ENCODE measurements at places on chromosomes 4 and X.
A peak's percentile ranks its signal among the peaks of the same experiment; 100 is the strongest.

DNA sequence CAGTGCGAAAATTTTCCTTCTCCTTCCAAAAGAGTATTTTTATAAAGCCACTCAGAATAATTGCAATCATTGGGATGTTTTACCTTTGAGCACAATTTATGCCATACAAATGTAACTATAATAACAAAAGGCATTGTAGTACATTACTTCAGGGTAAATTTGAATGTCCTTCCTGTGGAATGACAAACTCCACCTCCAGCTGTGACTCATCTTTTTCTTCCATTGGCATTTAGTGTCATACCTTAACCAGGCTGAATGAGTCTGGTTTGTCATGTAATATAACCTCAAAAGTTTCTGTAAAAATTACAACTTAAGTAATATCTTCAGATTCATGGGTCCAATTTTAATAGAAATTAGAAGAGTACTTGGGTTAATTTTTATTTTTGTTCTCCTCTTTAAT is 93.3 kb downstream of the TMEM47 start:
- no peak for DNase-seq

- DNase-seq: no peak
Observed at GRCh38 chrX:139052461-139052860, 340.9 kb upstream of the FGF13 start.

GRCh38 chr4:15610855-15611254 is 44.3 kb downstream of the FBXL5 start:
- DNase-seq: no peak

DNA sequence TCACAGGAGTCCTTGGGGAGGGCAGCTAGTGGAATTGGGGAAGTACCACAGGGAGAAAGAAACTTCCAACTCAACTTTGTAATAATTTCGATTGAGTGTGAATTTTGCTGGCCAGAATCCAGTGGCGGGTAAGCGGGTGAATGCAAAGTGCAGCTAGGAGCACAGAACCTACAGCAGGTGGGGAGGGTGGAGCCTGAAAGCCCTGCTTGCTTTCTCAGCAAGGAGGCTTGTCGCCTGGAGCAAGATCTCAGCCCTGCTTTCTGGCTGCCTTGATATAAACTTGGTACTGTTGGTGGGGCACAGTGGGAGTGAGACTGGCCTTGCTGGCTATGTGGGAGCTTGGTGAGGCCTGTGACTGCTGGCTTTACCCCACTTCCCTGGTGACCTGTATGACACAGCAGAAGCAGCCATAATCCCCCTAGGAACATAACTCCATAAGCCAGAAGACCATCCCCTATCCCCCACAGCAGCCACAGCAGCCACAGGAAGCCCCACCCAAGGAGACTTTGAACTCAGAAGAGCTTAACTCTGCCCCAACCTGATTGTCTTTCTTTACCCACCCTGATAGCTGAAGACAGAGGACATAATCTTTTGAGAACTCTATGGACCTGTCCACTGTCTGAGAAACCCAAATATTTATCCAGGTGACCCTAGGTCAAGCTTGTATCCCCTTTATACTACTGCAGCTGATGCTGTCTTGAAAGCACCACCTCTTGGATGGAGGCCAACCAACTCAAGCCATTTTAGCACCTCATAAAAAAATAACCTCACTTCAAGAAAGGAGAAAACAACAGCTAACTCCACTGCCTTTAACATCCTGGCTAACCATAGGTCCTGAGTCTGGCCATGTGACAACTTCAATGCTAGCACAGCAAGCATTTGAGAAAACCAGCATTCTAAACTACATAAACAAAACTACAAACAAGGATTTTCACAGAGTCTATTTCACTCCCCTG is 87.2 kb upstream of the PDE5A start:
- no peak for DNase-seq

DNA sequence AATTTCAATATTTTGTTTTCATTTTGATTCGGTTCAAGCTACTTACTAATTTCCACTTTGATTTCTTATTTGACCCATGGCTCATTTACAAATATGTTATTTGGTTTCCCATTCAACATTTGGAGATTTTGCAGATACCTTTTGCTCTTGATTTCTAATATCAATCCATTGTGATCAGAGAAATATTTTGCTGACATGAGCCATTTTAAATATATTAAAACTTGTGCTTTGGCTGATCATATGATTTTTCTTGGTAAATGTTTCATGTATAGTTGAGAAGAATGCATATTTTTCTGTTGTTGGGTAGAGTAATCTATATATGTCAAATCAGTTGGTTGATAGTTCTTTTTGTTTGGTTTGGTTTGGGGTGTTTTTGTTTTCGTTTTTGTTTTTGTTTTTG is 95.0 kb downstream of the GASK1B start:
- no peak for DNase-seq

DNA sequence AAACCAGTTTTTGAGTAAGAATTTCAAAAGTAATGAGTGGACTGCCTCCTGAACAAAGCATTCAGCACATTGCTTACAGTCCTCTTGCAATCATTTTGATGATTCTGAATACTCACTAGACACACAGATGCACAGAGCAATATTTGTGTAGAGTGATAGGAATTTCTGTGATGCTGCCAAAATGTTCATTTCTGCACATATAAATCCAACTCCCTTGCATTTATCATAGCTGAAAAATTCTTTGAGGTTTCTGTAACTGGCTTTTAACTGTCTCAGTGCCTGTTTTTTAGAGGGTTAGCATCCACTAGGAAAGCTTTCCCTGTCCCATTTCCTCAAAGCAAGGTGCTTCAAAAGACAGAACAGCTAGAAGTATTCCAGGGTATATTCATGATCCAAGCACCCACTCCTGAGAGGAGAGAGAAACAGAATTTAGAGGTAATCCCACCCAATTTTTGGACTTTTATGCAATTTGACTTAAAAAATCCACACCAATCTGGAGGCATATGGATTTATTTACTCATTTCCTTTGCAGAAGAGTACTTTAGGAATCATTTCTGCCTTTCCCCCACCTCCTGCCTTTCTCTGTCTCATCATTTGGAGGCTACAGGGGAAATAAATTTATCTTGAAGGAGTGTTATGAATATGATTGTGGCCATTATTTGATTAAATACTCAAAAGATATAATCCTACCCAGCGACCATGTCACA is 234.5 kb upstream of the SLIT2 start:
- DNase-seq: no peak

DNA sequence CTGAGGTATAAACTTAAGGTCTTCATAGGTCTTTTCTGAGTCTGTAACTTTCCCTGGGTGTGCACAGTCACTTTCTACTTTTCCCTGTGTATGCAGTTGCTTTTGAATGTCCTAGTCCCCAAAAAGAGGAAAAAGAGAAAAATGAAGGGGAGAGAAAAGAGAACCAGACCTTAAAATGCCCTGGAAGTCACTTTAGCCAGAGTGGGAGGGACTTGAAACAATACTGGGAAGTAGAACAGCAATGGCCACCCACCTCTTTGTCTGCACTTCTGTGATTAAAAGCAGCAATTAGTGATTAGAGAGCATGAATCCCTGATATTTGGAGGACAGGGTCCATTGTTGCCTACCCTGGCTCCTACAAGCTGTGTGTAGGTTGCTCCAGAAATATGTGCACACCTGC is 36.1 kb downstream of the ZCCHC13 start:
- no peak for DNase-seq

GRCh38 chr4:154958621-154959358 is 177.7 kb downstream of the RBM46 start:
- DNase-seq: no peak

DNA sequence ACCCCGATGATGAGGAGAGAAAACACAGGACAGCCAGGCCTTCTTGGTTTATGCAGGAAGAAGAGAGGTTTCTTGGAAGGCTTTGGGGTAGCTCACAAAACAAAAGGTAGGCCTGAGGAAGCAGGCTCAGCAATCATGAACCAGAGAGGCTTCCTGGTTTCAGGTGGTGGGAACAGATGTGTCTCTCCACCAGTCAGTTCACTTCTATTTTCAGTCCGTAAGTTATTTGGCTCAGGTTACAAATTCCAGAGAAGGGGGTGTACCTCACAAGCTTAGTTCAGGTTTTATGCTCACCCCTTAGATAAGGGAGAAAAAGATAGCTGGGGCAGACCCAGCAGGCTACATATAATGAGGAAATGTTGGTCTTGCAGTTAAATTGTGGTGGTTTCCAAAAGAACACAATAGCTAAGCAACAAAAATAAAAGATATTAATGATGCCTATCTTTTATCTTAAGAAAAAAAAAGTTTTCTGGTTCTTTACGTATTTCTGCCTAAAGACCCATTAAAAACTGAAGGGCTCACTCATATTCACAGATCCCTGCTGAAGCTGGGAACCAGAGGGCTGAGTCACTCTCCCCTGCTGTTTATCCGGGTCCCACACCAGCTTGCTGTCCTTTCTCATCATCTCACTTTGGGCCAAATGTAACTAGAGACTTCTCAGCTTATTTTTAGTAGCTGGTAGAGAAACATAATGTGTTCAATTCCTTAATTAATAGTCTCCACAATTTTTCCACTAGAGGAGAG is 177.0 kb downstream of the CAMK2D start:
- DNase-seq: peak; percentile 79

GRCh38 chrX:17826609-17827496 is 34.2 kb downstream of the RAI2 start:
- no peak for DNase-seq

DNA sequence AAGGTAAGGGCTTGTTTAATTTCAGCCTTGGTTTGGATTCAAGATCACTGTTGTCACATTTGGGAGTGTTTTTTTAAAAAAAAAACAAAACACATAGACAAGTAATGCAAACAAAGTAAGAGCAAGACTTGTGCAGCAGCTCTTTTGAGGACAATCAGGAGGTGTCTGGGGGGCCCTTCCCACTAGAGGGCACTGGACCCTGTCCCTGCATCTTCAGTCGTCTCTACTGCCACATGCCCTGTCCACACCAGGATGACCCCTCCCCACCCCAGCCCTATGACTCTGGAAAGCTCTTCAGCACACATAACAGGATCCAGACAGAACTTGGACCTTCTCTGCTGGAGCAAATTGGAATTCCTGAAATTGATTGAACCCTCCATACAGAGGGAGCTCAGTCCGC is 71.0 kb downstream of the USP46 start:
- DNase-seq: peak; percentile 28

DNA sequence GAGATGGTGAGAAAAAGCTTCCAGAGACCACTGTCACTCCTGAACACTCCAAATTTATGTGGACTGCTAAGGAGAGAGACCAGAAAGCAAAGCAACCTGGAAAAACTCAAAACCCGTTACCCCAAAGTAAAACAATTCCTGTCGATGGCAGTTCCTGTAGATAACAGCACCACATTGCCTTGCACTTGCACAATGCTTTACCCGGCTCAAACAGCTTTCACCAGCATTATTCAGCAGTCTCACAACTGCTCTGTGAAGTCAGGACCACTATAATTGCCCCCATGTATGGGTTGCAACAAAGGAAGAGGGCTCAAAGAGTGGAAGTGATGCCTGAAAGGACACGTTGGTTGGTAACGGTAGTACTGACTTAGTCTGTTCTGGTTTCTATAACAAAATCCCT is 234.8 kb downstream of the BCOR start:
- no peak for DNase-seq

- no peak for DNase-seq
Observed at GRCh38 chr4:154024097-154024694, 235.3 kb upstream of the SFRP2 start.

DNA sequence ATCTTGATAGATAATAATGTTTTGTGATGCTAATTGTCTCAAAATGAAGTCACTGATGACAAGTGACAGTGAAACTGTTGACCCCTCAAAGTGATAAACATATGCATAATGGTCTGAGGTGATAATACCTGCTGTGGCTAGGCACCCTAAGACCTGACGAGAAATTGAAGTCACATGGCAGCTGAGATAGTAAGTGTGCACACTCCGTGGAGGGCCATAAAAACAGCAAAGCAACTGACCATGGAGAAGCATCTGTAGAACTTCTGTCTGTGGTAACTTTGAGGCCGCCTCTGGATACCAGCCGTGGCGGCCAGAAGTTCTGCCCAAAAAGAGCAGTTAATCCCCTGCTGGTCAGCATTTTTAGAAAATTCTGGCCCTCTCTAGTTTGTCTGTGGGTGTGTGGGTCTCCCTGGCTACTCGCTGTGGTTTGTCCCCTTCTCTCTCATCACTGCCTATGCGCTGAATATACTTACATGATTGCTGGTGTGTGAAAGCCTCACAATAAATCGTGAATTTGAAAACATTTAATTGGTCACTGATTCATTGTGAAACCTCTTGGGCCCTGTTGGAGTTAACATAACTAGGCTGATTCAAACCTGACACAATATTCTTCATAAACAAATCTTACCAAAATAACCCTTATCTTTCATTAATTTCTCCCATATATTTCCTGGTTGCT is 50.6 kb downstream of the CCDC149 start:
- no peak for DNase-seq

DNA sequence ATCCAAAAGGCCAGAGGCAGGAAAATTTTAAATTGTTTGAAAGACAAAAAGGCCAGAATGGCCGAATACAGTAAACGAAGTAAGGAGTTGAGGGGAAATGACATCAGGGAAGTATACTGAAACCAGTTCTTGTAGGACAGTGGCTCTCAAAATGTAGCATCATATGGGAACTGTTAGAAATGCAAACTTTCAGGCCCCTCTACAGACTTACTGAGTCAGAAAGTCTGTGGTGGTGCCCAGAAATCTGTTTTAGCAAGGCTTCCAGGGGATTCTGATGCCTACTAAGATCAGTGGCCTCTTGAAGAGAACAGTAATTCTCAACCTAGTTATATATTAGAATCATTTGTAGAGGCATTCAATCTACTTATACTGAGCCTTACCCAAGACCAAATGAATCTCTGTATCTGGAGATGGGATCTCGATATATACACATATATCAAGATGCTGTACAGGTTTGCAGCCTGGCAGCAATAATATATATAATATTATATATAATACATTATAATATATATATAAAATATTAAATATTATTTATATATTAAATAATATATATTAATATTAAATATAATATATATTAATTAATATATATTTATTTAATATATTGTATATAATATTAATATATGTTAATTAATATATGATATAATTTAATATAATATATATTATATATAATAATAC is 39.7 kb downstream of the ADAMTS3 start:
- DNase-seq: no peak

DNA sequence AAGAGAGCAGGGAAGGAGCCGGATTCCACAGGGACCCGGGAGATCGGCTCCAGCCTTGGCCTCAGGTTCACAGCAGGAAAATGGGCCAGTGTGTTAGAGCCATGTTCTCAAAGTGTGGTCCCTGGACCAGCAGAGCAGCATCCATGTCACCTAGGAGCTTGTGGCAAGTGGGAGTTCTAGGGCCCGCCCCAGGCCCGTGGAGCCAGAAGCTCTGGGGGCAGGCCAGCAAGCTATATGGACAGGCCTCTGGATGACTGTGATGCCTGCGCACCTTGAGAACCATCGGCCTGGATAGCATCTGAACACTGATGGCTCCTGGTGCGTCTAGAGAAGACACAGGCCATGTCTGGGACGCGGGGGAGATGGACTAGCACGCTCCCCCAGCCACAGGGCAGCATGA is 33.7 kb downstream of the SH3TC1 start:
- DNase-seq: no peak

Measured in iPS DF 19.7 (cell line).